Activated CD4-positive, alpha-beta T cell treated with anti-CD3 and anti-CD28 coated beads for 36 hours (primary cell): ENCODE measurements at places on chromosomes 2 and 18.

- DNase-seq = no peak
Measured at GRCh38 chr2:28662468-28663181, 89.0 kb upstream of the PPP1CB start.

GRCh38 chr2:10387033-10387432, 61.1 kb downstream of the ODC1 start:
- no peak for DNase-seq

- DNase-seq = no peak
Measured at GRCh38 chr2:160063879-160064612, 1.6 kb upstream of the PLA2R1 start.

GRCh38 chr2:194116861-194117260, 1540.2 kb upstream of the SLC39A10 start:
- DNase-seq = no peak

DNA sequence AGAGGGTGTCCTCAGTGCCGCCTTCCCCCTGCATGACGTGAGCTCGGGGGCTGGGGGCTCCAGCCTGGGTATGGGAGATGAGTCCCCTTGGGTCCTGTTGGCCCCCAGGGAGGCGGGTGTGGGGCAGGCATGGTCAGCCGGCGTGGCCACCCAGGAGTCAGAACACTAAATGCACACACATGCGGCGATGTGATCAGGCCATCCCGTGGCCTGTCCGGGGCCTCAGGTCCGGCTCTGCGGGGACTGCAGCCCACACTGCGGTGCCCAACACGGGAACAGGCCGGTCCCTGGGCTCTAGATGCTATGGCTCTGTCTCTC, 13.8 kb downstream of the ANO7 start:
- DNase-seq = no peak

DNA sequence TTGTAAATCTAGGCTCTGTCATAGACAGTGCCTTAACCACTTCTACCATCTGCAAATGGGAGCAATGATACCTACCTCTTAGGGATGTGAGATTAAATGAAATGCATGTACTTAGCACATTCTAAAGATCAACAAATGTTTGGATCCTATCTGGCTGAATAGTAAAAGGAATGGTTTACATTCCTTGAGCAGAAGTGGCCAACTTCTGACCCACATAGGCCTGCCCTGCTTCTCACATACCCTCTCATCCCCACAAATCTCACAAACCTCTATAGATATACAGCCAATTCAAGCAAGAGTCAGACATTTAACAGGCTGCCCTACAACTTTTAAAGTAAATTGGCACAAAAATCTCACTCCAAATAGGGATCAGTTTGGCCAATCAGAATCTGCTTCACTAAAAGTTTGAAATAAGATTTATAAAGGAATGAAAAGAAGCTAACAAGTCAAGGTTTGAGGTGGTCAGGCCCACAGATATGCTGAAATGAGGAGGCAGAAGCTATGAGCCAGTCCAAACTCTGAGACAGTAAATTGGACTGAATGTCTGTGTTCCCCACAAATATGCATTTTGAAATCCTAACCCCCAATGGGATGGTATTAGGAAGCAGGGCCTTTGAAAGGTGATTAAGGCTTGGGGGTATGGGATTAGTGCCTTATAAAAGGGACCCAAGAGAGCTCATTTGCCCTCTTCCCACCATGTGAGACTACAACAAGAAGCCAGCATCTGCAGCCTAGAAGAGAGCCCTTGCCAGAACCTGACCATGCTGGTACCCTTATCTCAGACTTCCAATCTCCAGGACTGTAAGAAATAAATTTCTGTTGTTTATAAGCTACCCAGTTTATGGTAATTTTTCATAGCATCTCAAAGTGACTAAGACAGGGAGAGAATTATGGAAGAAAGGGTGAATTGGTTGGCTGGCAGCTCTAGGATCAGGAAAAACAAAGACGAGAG, 227.8 kb upstream of the RBMS1 start:
- no peak for DNase-seq

DNA sequence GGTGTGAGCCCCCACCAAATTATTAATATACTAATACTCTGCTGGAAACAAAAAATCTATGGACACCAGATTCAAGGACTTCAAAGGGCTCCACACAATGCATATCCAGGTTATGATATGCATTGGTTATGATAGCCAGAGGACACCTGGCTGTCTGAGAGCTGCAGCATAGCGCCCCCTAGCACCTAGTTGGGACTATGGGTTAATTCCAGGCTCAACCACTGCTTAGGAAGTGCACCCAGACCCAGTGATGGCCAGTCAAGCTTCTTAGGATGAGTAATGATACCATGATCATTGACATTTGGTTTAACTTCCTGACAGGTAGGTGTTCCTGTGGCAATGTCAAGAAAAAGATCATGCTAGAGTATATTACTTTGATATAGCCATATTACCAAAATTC, 3.8 kb upstream of the FRZB start:
- peak; percentile 45 for DNase-seq

DNA sequence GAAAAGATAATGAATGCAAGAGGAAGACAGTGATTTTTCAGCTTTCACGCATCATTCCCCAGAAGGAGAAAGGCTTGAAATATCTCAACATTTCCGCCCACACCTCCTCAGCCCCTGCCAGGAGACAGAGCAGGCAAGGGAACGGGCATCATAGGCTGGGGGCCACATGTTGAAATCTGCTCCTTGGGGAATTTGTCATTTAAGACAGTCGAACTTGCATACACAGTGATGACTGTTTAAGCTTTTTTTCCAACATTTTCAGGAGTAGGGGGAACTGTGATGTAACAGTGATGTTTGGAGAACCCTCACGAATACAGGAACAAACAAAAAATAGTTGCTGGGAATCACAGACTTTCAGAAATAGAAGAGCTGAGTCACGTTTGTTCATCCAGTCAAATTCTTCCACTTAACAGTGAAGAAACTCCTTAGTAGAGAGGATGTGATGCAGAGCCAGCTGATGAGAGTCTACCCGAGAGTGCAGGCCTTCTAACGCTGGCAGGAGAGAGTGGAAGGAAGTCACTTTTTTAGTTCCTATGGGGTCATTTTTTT, 266.8 kb downstream of the ALPK2 start:
- no peak for DNase-seq

GRCh38 chr2:12718711-12719399, 2.1 kb downstream of the TRIB2 start:
- peak; percentile 47 for DNase-seq

DNA sequence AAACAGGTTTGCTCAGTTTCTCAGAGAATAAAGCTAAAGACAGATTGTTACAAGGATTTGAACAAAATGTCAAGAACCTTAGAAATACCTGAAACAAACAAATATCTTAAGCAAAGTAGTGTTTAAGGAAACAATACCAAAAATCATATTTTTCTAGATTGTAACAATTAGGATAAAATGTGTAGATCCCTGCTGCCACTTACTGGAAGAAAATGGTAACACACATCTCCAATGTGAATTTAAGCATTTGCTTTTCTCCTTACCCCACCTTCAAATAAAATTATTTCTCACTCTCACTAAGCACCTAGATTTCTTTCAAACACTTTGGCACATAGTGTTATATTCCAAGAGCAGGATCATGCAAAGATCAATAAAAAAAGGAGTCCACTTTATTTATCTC, 34.9 kb downstream of the SUCLG1 start:
- DNase-seq = no peak

DNA sequence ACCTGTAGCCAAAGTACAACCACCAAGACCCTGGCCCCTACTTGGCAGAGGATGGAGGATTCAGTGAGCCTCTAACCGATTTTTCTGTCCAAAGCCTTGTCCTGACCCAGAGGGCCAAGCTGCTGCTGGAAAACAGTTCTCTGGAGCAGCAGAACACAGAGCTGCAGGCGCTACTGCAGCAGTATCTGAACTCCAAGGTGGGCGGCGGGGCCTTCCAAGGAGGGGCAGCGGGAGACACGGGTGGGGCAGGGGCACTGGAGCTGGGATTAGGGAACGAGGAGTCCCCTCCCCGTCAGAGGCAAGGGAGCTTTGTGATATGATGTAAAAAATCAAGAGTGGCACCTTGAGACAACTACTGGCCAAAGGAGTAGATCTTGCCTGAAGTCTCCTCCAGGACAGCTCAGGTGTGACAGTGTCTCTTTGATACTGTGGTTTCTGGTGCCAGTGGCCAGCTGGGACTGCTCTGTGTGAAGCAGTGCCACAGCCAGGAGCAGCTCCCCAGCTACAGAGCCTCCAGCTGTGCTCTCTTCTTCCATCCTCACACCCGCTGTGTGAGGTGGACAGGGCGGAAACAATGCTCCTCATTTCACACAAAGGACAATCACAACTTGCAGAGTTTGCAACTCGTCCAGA, 22.8 kb downstream of the OTOF start:
- no peak for DNase-seq
